ENCODE measurements at places on chromosomes 1 and 21.

DNA sequence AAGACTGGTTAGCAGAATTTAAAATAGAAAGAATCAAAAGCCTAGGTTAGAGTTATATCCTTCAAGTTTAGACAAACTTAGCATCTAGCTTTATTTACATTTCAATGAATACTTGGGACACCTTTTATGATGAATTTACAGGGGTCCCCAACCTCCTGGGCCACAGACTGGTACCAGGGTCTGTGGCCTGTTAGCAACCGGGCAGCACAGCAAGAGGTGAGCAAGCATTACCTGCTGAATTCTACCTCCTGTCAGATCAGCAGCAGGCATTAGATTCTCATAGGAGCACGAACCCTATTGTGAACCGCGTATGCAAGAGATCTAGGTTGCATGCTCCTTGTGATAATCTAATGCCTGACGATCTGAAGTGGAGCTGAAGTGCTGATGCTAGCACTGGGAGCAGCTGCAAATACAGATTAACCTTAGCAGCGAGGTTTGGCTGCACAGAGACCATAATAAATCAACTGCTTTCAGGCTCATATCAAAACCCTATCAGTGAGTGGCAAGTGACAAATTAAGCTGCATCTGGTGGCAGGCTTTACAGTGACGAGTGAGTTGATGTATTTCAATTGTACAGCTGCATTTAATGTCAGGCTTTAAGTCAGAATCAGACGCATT, 82.0 kb downstream of the UCHL5 start:
- no peak for DNase-seq

DNA sequence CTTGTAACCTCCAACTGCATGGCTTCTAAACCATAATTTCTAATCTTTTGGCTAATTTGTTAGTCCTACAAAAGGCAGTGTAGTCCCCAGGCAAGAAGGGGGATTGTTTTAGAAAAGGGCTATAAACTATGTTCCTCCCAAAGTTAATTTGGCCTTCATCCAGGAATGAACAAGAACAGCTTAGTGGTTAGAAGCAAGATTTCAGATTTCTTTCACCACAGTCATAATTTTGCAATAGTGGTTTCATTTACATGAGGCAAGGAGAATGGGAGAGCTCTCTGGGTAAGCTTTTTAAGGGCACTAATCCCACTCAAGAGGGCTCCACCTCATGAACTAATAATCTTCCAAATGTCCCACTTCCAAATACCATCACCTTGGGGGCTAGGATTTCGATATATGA, 1353.9 kb downstream of the NCAM2 start:
- DNase-seq: no peak

- no peak for DNase-seq
Measured at GRCh38 chr1:10431070-10431730, 967 bp downstream of the CENPS start.

GRCh38 chr1:159338018-159338417, 35.9 kb downstream of the FCER1A start:
- DNase-seq: no peak

GRCh38 chr1:86649618-86650017, 54.8 kb upstream of the SH3GLB1 start:
- no peak for DNase-seq

GRCh38 chr21:38351961-38352521, 95.2 kb downstream of the KCNJ15 start:
- peak; percentile 97 for DNase-seq

GRCh38 chr1:3021801-3022401, 634 bp downstream of the ACTRT2 start:
- no peak for DNase-seq

GRCh38 chr1:86833461-86834215, 80.3 kb downstream of the SELENOF start:
- DNase-seq: peak; percentile 84

DNA sequence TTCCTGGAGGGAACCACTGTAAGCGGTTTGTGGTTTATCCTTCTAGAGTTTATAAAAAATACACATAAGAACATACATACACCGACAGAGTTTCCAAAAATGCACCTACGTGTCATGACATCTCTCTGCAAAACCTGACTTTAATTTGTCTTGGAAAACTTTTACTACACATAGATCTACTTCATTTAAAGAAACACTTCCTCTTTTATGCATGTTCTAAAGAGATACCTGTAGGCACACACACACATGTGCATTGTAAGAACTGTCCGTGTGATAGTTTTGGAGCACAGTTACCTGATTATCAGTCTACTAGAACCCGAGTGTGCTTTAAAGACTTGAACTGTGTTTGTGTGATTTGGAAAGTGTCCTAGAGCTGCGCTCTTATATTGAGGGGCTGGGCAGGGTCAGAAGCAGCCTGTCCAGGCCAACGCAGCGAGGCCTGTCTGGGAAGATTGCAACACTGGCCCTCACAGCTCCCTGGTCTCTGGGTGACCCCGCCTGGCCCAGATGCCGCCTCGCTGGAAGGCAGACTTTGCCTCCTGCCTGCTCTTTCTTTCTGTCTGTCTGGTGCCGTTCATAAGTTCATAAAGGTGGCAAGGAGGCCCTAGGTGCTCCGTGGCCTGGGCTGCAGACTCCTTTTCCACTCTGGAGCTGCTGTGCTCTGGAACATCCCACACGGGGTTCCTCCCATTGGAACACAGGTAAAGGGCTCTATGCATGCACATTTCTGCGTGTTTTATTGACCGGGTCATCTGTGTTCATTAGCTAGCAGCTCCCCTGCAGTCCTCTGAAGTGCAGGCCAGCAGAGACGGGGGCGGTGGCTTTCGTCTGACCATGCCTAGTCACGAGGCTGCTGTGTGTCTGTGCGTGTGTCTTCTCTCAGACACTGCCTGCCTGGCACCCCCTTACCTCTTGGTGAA, 46.3 kb downstream of the AGPAT3 start:
- DNase-seq: no peak

- DNase-seq: peak; percentile 47
Measured at GRCh38 chr1:161953256-161953920, 70.3 kb downstream of the OLFML2B start.

DNA sequence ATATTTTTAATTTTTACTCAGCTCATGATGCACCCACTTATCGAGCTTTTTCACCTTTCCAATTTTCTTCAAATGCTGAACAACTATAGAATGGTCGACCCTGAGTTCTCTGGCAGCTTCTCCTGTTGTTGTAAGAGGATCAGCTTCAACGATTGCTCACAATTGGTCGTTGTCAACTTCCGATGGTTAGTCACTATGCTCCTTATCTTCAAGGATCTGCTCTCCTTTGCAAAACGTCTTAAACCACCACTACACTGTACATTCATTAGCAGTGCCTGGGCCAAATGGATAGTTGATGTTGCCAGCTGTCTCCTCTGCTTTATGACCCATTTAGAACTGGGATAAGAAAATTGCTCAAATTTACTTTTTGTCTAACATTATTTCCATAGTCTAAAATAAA, 385.9 kb upstream of the LYPLAL1 start:
- no peak for DNase-seq

DNA sequence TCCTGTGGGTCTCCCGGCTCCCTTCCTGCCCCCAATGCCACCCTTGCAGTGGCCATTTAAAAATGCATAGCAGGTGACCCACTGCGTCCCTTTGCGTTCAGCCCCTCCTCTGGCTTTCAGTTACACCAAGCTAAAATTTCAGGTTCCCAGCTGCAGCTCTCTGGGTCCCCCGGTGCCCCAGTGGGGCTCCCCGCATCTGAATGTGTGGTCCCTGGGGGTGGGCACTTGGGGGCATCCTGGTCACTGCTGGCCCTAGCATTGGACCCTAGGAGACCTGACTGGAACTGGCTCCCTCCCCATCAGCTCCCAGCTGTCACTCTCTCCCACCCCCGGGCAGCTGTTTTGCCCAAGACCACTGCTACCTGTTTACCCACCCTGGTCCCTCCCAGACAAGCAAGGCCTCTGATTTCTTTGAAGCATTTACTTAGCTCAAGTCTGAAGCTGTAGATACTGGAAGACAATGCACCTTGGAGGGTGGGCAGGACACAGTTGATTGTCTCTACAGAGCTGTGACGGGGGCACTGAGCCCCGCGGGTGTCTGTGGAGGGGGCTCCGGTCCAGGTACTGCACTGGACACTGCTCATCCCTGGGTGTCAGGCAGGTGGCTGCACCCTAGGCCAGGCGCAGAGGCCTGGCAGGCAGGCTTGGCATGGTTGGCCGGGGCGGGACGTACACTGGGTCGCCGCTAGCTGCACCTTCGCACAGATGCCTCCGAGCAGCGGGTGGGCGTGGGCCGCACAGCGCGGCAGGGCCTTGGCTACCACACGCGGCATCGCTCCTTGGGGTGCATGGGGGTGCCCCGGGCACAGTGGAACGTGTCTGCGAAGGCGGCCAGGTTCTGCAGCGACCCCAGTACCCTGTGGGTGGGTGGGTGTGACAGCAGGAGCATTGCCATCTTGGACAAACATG, 3.9 kb downstream of the PRXL2B start:
- no peak for DNase-seq

- peak; percentile 71 for DNase-seq
Measured at GRCh38 chr21:29499734-29500343, 201.1 kb downstream of the BACH1 start.

DNA sequence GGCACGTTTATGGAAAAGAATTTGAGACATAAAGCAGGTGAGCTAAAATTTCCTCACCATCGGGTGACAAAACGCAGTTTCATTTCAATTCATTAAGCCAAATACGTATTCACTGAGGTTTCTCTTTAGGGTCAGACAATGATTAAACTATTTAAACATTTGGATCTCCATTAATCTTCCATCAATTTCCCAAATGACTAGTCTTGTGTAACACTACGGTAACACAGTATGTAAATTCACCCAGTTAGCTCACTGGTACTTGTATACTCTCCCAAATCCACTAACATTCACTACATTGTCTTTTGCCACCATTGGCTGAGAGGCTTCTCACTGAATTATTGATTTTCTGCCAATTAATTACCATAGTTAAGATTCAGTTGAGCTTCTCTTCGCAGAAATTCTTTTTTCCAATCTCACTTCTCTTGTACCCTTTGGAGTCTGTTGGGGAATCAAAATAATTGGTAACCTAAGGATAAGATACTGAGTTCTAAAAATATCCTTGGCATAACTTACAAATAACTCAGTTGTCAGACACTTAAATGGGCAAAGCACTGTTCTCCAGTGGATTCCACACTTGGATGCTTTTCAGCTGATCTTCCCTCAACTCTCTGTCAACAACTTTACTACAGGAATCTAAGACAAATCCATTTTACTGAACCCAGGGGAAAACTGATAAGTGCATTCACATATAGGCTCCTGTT, 40.7 kb downstream of the SIPA1L2 start:
- DNase-seq: peak; percentile 46

DNA sequence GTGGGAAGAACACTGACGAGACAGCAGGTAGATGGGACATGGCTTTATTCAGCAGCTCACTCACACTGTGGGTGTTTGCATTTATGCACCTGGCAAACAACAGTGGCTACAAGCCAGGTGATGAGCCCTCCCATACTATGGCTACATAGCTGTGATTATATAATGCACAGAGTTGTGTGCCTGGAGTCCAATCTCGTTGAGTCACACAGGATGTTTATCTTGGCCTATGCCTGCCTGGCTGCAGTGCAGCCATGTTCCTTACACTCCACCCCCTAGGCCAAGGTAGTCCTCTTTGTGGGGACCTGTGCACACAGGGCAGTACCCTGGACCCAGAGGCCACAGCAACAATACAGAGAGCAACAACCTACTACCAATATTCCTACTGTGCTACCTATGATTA, 1643.8 kb downstream of the MRPL39 start:
- no peak for DNase-seq

- DNase-seq: peak; percentile 44
Measured at GRCh38 chr1:184896000-184896399, 78.3 kb downstream of the NIBAN1 start.
